ENCODE measurements at places on chromosomes 2 and 18.

DNA sequence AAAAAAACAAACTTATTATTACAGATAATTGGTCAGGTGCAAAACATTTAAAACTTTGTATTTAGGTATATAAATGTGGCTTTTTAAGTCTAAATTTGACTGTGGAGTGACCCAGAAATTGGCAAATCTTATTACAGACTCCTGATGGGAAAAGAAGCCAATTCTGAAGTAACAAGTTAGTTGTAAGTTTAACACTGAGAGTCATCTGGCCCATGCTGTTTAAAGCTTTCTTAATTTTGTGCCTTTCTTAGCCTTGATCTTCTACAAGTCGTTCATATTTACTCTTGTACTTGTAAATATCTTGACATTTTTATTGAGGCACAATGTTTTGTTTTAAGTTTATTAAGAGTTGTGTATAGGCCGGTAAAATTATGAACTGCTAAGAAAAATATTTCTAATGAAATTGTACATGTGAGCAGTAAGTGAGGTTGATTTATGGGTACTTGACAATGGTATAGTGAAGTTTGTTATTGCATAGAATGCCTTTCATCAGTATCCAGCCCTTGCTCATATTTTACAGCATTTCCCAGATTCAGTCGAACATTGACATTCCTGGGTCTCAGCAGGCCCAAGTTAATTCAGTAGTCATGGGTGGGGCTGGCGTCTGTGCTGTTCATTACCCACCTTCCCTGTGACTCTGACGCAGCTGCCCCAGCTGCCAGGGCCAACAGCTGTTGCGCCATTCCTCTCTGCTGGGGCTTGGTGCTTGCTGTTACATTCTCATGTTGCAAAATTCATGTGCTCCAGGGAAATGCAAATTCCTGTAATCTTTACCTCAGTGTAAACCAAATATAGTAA, 121.4 kb downstream of the ZNF236 start:
- DNase-seq = no peak

DNA sequence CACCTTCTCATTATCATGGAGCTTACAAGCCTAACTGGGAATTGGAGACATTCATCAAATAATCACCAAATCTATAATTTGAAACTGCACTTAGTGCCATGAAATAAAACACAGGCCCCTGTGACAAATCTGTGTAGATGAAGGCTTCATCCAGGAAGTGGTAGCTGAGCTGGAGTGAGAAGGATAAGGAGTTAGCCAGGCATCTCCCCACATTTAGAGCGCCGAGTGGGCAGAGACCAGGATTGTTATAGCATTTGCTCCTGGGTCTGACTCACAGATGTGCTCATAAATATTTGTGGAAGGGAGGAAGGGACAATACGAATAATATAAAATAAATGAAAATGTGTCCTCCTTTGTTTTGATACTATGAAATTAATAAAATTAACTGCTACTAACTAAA, 2.5 kb upstream of the MAT2A start:
- no peak for DNase-seq

DNA sequence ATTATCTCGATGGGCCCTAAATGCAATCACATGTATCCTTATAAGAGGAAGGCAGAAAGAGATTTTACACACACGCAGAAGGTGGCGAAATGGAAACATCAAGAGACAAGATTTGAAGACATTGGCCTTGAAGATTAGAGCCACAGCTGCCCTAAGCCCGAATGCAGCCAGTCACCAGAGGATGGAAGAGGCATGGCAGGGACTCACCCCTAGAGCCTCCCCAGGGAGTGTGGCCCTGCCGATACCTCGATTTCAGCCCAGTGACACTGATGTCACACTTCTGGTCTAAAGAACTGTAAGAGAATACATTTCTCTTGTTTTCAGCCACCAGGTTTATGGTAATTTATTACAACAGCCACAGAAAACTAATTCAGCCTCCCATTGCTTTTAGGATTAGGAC, 17.4 kb downstream of the TTC39C start:
- no peak for DNase-seq

- DNase-seq = no peak
Measured at GRCh38 chr2:111689941-111690340, 194.1 kb downstream of the ANAPC1 start.

All from NCI-H2171 treated with DMSO at 0.1 percent for 48 hours (cell line).